ENCODE measurements at places on chromosomes 2 and 18.

GRCh38 chr2:53432936-53433335, 334.7 kb upstream of the CHAC2 start:
- peak; percentile 29 for DNase-seq
- H3K27ac ChIP-seq, result no peak overlapping the region
- no peaks in the 10 kb centered on the region for H3K4me1 ChIP-seq
- H3K36me3 ChIP-seq, result no peaks in the 10 kb centered on the region

- H3K4me3 ChIP-seq, result no peak overlapping the region
- H3K27me3 ChIP-seq, result no peaks in the 10 kb centered on the region
- H3K36me3 ChIP-seq, result no peaks in the 10 kb centered on the region
- H3K27ac ChIP-seq, result no peak overlapping the region
- no peak for DNase-seq
Observed at GRCh38 chr2:166573391-166573790, 79.3 kb upstream of the SCN7A start.

DNA sequence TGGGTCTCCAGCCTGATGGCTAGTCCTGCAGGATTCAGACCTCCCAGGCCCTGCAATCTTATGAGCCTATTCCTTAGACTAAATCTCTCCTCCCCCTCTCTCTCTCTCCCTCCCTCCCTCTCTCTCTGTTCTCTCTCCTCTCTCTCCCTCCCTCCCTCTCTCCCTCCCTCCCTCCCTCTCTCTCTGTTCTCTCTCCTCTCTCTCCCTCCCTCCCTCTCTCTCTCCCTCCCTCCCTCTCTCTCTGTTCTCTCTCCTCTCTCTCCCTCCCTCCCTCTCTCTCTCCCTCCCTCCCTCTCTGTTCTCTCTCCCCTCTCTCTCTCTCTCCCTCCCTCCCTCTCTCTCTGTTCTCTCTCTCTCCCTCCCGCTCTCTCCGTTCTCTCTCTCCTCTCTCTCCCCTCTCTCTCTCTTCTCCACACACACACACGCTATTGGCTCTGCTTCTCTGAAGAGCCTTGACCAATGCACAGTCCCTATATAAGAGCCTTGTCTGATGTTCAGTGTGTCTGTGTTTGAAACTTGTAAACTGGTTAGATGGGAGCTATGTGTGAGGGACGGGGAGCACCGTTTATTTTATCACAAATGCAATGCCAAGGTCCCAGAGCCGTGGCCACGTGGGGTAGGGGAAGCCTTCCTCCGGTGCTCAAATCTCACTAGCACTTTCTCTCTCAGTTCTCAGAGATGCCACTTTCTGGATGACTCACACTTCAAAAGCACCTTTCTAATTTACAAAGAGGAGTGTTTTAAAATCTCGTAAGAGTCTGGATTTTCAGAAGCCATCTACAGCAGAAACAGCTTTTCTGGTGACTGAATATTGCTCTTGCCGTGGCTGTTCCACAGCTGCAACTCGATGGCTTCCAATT, 9.4 kb upstream of the PRLH start:
- no peak overlapping the region for H3K4me3 ChIP-seq
- H3K27ac ChIP-seq, result no peak overlapping the region
- H3K27me3 ChIP-seq, result no peaks in the 10 kb centered on the region
- no peak for DNase-seq
- peaks cover 2% of the 10 kb centered on the region for H3K36me3 ChIP-seq

DNA sequence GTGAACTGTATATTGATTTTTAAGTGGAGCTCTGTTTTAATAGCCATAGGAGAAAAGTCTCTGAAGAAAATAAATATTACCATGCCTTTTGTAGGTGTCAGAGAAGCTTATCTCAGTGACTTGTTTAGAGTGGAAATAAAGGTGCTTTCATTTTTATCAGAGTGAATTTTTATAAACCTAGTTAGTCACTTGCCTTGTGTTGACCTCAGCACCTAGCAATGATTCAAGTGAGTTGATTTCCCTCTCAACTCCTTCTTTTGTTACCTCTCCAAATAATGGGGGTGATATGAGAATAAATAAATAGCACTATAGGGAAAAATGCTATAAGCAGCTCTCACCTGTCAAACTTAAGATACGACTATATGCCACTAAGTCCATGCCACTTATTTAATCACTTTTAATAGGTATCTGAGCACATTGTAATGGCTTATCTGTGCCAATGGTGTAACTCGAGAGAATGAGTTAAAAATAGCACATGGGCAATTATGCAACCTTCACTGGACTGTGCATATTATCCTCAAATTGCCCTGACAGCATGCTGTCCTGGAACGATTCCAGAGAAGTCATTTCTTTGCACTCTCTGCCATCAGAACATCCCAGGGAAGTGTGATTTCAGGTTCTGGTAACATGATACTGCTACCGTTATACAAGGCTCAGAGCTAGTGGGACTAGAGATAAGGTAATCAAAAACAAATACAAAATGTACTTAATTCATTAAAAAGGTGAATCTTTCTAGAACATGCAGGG, 290.8 kb downstream of the CCDC85A start:
- no peaks in the 10 kb centered on the region for H3K27me3 ChIP-seq
- no peaks in the 10 kb centered on the region for H3K36me3 ChIP-seq
- H3K4me1 ChIP-seq, result no peaks in the 10 kb centered on the region
- no peak overlapping the region for H3K4me3 ChIP-seq

DNA sequence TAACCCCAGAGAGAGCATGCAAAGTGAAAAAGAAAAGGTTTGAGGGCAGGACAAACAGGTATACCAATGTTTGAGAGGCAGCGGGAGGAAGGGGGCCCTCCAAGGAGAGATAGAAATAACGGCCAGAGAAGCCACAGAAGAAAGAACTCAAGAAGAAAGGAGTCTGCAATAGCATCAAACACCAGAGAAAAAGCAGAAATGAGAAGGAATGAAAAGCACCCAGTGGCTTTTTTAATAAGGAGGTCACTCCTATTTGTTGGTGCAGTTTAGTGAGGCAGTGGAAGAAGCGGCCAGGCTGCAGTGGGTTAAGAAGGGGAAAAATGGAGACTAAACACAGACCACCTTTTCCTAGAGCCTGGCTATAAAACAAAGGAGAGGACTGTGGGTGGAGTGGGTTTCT, 177.2 kb downstream of the THADA start:
- no peaks in the 10 kb centered on the region for H3K36me3 ChIP-seq
- H3K27ac ChIP-seq, result no peak overlapping the region
- no peak for DNase-seq

GRCh38 chr2:134463699-134464022, 209.8 kb downstream of the MGAT5 start:
- H3K36me3 ChIP-seq, result no peaks in the 10 kb centered on the region
- H3K4me1 ChIP-seq, result no peaks in the 10 kb centered on the region
- no peaks in the 10 kb centered on the region for H3K27me3 ChIP-seq
- H3K27ac ChIP-seq, result no peak overlapping the region
- H3K4me3 ChIP-seq, result no peak overlapping the region

DNA sequence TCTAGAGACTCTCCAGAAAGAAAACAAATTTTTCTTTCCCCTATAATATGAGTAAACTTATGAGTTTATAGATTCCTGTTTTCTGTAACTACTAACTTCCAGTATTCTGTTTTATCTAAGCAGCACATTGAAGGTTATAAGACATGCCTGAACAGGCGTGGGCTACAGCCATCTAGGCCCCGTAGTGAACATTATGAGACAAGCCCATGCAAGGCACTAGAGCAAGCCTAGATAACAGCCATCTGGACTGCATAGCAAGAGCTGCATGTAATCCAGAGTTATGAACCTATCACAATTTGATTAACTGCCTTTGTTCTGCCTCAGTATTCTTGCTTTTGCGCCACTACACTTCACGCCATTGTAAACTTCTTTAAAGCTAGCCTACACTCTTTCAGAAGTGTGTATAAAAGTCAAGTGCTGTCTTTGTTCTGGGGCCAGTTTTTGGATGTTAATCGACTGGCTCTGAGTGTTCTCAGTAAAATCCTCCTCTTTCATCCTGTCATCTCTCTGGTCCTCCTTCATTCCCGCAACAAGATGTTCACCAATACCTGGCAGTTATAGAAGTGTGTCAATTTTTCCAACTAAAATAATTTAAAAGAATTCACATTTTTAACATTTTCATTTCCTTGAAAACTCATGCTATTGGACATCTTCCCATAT, 3.0 kb upstream of the SULT1C3 start:
- H3K27me3 ChIP-seq, result no peaks in the 10 kb centered on the region
- H3K27ac ChIP-seq, result no peak overlapping the region
- no peak overlapping the region for H3K4me3 ChIP-seq
- no peaks in the 10 kb centered on the region for H3K4me1 ChIP-seq
- H3K36me3 ChIP-seq, result no peaks in the 10 kb centered on the region

DNA sequence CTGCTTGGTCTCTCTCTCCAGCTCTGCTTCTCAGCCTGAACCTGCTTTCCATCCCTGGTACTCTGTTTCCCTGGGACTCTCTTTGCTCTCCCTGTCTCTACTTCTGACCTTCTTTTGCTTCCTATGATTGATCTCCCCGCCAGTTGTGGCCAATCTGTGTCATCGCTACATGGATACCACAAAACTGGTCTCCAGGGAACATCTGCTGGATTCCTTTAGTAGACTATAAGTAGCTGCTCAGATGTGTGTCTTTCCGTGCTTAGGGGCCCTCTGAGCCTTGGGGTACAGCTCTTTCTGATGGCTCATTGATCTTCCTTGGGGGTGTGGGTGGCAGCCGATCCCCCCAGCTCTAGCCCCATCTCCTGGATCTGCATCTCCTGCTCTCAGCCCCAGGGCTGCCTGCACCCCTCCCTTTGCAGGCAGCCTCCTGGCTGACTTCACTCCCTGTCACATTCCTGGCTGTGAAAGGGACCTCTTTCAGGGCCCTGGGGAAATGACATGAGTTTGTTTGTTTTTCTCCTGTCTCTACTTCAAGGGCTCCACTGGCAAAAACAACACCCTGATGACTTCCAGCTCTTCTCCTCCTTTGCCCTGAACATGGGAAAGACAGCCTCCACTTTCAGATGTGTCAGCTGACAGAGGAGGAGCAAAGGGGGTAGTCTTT, 333.7 kb downstream of the CYP26B1 start:
- no peaks in the 10 kb centered on the region for H3K36me3 ChIP-seq
- H3K27ac ChIP-seq, result no peak overlapping the region
- DNase-seq, result no peak
- no peak overlapping the region for H3K4me3 ChIP-seq
- no peaks in the 10 kb centered on the region for H3K27me3 ChIP-seq
- H3K4me1 ChIP-seq, result no peaks in the 10 kb centered on the region

DNA sequence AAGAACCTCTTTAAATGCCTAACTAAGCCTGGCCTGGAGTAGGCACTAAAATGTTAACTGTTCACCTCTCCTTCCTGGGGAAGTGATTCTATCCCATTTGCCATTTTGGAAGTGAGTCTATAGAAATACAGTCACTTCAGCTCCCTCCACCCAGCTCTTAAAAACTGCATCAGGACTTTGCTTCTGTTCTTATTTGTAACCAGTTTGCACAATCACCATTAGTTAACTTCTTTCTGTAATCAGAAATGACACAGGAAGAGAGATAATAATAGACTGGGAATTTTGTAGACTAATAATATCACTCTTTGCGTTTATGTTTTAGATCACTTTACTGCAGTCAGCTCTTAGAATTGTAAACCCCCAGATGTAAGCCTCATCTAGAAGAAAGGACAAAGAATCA, 16.0 kb upstream of the MARCO start:
- H3K36me3 ChIP-seq, result no peaks in the 10 kb centered on the region
- no peak overlapping the region for H3K27ac ChIP-seq
- DNase-seq, result no peak
- H3K4me1 ChIP-seq, result peaks cover 4% of the 10 kb centered on the region
- H3K4me3 ChIP-seq, result no peak overlapping the region
- no peaks in the 10 kb centered on the region for H3K27me3 ChIP-seq

- no peak overlapping the region for H3K4me3 ChIP-seq
- H3K36me3 ChIP-seq, result no peaks in the 10 kb centered on the region
- no peaks in the 10 kb centered on the region for H3K27me3 ChIP-seq
- DNase-seq, result no peak
- H3K4me1 ChIP-seq, result no peaks in the 10 kb centered on the region
Observed at GRCh38 chr2:189298038-189298437, 118.5 kb upstream of the COL5A2 start.

All from trophoblast cell (in vitro differentiated cells and primary cell).